ENCODE measurements at places on chromosomes 12 and 14.

DNA sequence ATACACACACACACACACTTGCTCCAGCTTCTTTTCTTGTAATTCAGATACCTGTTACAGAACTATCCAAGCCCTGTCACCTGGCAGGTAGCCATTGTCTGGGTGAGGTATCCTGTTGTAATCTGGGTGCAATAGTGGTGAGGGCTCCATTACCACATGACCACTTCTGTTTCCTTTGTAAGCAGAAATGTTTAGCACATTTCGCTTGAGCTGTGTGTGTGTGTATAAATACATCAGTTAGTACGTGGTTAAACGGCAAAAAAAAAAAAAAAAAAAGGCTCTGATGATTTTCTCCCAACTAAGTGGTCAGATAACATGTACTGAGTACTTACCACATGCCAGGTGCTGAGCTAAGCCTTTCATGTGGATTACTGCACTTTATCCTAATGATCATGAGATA lies 129.3 kb upstream of the SSTR1 start:
- no peak for DNase-seq

DNA sequence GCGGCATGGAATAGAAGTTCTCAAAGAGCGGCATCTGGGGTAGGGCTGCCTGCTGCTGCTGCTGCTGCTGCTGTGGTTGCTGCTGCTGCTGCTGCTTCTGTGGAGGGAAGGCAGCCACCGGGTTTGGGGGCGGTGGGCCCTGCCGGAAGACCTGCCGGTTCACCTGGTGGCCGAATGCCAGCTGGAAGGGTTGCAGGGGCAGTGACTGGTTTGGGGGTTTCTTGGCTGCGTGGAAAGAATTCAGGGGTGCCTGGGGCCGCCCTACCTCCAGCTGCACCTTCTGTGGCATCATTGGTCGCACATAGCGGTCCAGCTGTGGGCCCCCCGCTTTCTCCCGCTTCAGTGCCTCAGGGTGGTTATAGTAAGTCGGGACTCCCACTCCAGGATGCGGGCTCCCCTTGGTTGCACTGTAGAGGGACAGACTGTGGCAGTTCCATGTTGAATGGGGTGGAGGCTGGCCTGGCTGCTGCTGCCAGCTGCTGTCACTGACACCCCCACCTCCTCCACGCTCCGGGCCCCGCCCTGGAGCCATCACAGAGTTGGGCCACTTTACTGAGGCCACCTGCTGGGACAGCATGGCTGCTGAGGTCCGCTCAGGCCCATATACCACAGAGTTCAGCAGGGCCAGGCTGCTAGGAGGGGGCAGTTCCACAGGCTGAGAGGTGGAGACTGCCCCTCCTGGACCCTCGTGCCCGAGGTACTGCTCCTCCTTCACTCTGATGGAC lies 25.2 kb upstream of the PNMA1 start:
- no peak for DNase-seq

- DNase-seq = no peak
These were observed 280.0 kb downstream of the RAD51B start for GRCh38 chr14:68099495-68100045.

DNA sequence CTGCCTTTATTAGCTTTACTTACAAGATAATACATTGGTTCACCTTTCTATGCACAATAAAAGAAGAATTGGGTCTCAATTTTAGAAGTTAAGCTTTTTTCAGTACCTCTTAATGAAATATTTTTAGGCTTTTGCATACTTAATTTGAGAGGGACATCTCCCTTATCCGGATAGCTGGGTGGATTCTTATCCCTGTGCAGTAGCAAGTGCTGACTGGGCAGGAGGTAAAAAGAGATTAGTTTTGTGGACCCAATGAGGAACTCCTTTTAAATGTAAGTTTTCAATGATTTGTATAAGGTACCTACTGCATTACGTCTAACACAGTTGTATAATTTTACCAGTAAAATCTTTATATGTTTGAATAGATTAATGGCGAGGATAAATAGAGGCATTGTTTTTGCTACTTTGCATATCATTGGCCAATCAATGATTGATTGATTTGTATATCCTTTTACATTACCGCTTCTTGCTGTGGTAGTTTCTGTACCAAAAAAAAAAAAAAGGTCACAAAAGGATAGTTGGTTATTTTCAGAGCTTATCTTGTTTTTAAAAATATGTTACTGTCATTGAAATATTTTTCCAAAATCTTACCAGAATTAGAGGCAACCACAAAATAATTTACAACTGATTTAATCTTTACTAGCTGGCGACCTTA lies 2.2 kb downstream of the CPSF6 start:
- no peak for DNase-seq
